ENCODE measurements at places on chromosomes 3 and 15.

DNA sequence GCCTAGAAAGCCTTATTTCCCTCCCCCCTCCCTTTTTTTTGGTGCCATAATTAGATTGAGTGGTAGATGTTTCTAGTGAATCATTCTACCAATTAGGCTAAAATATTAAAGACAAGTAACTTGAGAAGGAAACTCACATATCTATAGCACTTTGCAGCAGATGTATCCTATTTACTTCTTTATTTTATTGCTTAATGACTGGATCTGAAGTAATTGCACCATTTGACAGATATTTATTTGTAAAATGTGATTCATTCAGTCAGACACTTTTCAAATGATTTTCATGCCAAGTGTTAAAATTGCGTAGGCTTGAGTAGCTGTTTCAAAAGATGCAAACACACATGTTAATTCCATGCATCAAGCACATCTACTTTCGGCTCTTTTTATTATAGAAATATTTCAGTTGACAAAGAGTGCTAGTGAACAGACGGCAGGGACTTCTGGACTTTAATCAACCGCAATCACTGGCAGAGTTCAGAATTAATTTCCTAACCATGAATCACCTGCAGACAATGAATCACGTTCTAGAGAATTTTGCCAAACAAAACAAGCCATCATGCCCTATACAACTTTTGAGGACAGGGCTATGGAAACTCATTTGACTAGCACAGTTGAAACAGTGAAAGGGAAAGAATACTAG lies 636.8 kb downstream of the MECOM start:
- no peak for DNase-seq
- H3K27ac ChIP-seq: no peak overlapping the region
- no peaks in the 10 kb centered on the region for H3K36me3 ChIP-seq
- no peak overlapping the region for H3K4me3 ChIP-seq

DNA sequence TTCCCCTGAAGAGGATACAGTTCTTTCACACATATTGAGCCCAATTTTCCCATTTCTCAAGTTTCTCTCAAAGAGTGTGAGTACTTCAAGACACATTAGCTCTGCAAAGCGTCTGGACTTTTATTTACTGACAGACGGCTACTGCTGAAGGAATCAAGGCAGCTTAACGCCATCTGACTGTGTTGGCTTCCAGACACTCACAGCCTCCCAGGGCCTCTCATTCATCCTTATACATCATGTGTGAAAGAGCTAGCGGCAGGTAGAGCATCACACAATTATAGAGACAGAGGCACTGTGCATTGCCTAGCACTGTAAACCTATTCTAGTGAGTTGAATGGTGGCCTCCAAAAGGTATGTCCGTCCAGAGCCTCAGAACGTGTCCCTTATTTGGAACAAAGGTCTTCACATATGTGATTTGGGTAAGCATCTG lies 284.1 kb upstream of the STT3B start:
- no peaks in the 10 kb centered on the region for H3K4me1 ChIP-seq
- H3K4me3 ChIP-seq: no peak overlapping the region
- no peak for DNase-seq
- no peaks in the 10 kb centered on the region for H3K36me3 ChIP-seq
- no peak overlapping the region for H3K27ac ChIP-seq

GRCh38 chr15:31499953-31500765 lies 173.5 kb downstream of the KLF13 start:
- no peak for DNase-seq
- no peak overlapping the region for H3K27ac ChIP-seq

GRCh38 chr15:41620536-41621199 lies 39.5 kb upstream of the MGA start:
- H3K4me3 ChIP-seq: peak overlapping the region; percentile 41
- DNase-seq: no peak
- H3K36me3 ChIP-seq: no peaks in the 10 kb centered on the region
- no peak overlapping the region for H3K27ac ChIP-seq

- no peak overlapping the region for H3K27ac ChIP-seq
- DNase-seq: no peak
- H3K4me1 ChIP-seq: no peaks in the 10 kb centered on the region
Observed at GRCh38 chr15:83695246-83695645, 41.3 kb downstream of the ADAMTSL3 start.

GRCh38 chr3:1117843-1118473 lies 25.1 kb downstream of the CNTN6 start:
- no peaks in the 10 kb centered on the region for H3K4me1 ChIP-seq
- H3K27ac ChIP-seq: no peak overlapping the region
- no peak overlapping the region for H3K4me3 ChIP-seq
- no peaks in the 10 kb centered on the region for H3K27me3 ChIP-seq

GRCh38 chr3:32003380-32003779 lies 21.8 kb downstream of the ZNF860 start:
- no peaks in the 10 kb centered on the region for H3K27me3 ChIP-seq
- H3K36me3 ChIP-seq: no peaks in the 10 kb centered on the region
- H3K4me1 ChIP-seq: no peaks in the 10 kb centered on the region
- H3K27ac ChIP-seq: no peak overlapping the region
- no peak for DNase-seq

GRCh38 chr3:135014566-135014965 lies 219.5 kb downstream of the EPHB1 start:
- no peaks in the 10 kb centered on the region for H3K27me3 ChIP-seq
- no peak overlapping the region for H3K27ac ChIP-seq
- no peaks in the 10 kb centered on the region for H3K4me1 ChIP-seq
